GM12891 (cell line): ENCODE measurements at places on chromosomes 1 and 21.

DNA sequence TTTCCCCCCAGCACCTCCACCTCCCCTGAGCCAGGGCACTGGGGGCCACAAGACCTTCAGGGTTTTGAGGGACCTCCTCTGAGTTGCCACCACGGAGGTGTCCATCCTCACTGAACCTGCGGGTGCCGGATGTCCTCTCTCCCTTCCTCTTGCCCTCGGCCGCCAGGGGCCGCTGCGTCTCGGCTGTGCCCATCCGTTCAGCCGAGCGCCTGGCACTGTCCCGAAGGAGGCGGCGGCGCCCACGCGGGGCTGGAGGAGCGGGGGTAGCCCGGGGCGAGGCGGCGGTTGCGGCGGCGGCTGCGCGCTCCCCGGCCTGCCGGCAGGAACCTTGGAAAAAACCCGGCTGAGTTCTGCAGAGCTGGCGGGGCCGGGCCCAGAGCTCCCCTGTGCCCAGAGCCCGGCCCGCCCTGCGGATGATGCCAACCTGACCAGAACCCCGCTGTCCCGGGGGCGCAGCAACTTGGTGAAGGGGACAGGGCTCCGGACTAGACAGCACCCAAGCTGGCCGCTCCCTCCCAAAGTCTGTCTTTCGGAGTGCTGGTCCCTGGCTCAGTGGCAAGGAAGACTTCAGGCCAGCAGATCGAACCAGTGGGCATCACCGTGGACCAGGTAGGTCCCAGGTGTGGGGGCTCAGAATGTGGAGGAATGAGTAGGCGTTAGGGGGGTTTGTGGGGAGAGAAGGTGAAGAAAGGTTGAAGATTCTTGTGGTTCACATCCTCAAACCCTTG is 3.7 kb upstream of the PPM1J start:
- DNase-seq, result peak; percentile 75

- peak; percentile 1 for DNase-seq
Measured at GRCh38 chr1:198771563-198772153, 132.8 kb downstream of the PTPRC start.

GRCh38 chr1:18565321-18565720 is 65.3 kb upstream of the PAX7 start:
- DNase-seq, result no peak

DNA sequence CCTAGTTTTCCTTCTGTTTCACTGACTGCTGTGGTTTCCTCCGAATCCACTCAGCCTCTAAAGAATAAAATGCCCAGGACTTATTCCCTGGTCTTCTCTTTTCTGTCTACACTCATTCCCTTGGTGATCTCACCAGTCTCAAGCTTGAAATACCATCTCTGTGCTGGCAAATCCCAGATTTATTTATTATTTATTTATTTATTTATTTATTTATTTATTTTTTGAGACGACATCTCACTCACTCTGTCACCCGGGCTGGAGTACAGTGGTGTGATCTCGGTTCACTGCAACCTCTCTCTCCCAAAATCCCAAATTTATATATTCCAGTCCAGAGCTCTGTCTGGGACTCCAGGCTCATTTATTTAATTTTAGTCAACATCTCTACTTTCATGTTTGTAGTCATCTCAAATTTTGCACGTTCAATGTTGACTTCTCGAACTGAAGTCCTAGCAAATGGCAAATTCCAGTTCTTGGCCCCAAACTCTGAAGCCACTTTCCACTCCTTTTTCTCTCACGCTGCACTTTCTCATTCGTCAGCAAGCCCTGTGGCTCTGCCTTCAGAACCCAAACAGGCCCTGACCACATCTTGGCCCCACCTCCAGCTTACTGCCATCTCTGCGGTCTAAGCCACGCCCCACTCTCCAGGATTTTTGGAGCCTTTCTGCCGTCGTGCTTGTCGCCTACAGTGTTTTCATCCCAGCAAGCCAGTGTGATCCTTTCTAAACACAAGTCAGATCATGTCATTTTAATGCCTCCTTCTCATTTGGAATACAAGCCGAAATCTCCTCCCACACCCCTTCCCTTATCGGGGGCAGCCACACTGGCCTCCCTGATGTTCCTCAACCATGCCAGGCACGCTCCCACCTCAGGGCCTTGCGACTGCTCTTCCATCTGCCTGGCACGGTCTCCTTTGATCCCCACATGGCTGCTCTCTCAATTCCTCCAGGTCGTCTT is 14.2 kb upstream of the TENT5B start:
- no peak for DNase-seq

DNA sequence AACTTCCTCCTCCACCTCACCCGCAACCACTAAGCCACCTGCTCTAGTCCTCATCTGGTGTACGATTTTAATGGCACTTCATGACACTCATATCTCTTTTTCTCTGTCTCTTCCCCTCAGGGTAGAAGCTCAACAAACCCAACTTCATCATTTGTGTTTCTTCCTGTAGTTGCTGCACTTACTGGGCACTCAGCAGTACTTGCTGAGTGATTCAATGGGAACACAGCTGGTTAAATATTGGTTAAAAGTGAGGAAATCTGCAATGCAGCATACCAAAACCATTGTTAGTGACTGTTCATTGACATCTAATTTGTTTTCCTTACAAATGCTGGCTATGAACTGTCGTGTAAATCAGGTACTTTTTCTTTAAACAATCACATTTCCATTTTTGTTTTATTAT is 541.1 kb upstream of the PRMT6 start:
- DNase-seq, result no peak

DNA sequence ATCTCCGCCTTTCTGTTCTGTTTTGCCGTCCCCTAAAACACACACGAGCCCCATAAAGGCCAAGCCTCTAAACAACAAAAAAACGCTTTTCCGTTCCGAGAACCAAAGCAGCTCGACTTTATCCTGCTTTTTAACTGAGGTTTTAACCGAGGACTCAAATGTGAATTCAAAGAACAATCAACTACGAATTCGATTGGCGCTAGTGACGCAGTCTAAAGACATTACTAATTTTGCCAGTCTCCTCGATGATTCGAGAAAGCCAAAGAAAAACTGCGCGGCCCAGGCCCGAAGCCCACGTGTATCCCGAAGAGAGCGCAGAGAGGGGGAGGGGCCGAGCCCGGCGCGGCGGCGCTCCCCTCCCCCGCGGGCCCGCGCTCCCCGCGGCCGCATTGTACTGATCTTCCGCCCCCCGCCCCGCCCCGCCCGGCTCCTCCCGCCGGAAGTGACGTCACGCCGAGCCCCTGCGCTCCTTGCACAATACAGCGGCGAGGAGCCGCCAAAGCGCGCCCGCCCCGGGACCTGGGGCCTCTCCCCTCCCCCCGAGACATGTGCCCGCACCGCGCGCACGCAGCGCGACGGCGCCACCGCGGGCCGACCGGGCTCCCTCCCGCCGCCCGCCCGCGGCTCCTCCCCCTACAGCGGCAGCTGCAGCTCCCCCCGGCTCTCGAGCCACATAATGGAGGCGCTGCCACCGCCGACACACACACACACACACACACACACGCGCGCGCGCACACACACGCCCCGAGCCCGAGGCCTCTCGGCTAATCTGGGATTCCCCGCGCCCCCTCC is 1.4 kb downstream of the HNRNPU start:
- DNase-seq, result peak; percentile 74

GRCh38 chr1:20255666-20256065 is 35.0 kb upstream of the VWA5B1 start:
- no peak for DNase-seq

DNA sequence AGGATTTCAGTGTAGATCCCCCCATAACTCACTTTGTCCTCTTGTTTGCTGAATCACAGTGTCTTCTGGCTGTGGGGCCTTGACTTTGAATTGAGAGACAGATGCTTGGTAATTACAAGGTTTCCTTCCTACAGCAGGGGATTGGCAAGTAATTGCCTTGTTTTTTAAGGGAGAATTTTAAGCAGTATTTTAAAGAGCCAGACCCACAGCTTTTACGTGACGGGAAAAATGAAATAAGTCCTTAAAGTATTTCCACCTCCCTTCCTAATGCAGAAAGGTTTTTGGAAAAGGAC is 41.0 kb downstream of the PGBD5 start:
- DNase-seq, result no peak

GRCh38 chr1:31297277-31298247 is 730 bp downstream of the ZCCHC17 start:
- no peak for DNase-seq

GRCh38 chr1:22704440-22705067 is 6.1 kb upstream of the EPHB2 start:
- peak; percentile 72 for DNase-seq

DNA sequence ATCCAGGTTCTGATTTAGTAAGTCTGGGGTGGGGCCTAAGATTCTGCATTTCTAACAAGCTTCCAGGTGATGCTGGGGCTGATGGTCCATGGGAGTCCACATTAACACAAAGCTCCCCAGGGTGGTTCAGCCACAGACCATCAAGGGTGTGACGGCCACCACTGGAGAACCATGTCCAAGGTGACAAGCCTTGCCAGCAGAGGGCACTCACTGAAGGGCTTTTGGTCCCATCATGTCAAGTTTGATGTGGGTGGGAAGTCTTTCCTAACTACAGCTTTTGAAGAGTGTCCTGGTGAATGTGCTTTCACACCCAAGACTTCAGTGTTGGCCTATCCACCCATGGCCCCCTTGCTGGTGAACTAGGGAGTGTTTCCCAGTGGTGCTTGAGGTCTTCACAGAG is 67.1 kb downstream of the UBE2T start:
- peak; percentile 30 for DNase-seq

DNA sequence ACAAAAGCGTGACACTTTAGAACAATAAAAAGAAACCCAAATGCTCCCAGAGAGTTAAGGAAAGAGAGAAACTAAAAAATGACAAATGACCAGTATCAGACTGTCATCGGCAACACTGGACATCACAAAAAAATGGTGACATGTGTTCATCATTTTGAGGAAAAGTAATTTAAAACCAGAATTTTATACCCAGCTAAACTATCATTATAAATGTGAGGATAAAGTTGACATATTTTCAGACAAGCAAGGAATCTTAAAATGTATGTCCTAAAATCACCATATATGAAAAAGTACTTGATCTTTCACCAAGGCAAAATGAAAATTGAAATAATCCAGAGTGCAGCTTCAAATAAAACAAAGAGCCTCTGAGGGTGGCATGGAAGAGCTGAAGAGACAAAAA is 1.3 kb upstream of the KRTAP10-11 start:
- no peak for DNase-seq

DNA sequence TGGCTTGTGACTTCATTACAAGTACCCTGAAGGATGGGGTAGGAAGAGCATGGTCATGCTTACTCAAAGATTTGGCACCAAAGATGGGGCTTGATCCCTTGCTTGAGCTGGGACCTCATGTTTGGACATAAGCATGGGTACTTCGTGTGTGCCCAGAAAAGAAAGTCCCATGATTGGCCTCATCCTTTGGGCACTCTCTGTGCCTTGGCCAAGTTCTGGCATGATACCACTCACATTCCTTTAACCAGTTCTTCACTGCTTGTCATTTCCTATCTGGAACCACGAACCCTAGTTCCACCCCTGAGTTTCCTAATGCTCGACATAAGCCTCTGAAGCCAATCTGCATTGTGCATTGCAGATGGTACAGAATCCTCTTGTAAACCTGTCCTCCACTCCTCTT is 107.0 kb downstream of the NAV1 start:
- DNase-seq, result no peak

DNA sequence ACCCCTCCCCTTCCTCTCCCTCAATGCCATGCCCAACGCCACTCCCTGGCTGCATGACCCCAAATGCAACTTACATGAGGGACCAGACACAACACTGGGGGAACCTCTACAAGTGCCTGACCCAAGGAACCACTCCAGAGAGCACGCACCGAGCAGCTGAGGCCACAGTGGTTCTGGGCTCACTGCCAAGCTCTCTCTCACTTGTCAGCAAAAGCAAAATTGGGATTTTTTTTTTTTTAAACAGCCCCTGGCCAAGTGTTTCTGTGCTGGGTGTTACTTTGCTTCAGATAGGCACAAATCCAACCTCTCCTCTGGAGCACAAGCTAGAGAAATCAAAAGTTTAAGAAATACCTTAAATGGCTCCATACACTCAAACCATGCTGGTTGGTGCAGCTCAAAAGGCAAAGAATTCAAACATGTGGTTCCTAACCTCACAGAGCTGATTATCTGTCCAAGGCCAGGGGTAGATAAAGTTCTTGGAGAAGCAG is 363.0 kb downstream of the SETD4 start:
- no peak for DNase-seq

DNA sequence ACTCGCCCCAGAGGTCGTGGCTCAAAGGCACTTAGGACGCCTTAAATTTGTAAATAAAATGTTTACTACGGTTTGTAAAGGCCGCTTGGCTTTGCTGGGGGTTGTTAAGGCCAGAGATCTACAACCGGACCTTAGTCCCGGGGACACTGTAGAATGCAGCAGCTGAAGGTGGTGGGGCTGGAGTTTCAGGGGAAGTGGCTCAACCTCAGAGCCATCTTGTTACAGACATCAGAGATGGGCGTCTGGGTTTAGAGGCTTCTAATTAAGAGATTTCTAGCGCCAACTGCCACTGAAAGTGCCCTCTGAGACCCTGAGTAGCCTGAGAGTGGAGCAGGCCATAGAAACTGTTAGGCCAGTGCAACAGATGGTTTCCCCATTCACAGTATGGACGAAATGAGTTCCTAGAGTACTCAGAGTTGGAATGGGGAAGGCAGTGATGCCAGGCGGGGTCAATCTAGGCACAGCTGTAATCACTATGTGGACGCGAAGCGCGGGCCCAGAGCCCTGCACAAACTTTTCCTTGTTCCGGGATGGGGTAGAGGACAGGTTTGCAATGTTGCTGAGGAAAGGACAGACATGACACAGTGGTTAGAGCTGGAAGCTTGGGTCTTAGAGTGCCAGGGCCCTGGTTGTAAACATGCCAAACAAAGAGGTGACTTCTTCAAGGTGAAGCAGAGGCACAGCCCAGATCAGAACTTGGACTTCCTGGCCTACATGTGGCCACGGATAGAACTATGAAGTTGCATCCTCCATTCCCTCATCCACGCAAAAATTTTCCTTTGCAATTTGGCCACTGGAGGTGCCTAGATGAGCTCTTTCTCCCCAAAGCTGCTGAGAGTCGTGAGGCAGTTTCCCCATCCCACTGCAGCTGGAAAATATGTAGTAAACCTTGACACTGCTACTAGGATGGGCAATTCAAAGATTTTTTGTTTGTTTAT is 6.0 kb downstream of the HLX start:
- no peak for DNase-seq

DNA sequence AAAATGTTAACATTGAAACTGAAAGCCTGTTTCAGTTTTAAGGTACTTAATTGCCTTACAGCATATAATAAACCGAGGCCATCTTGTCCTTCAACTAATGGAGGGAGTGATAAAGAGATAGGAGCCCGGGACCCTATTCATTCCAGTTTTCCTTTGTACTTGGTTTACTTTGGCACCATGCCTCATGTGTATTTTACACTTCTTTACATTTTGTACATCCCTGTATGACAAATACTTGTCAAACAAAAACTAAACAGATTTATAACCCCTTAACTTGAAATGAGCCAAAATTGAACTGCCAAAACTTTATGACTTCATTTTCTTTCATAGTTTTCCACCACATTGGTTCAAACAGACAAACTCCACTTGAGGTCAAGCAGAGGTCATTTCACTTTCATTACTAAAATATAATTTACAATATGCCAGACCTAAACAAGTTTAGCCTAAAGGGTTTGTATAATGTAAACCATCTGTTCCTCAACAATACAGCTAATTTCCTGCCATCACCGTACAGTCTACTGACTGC is 30.9 kb upstream of the UBE2U start:
- DNase-seq, result no peak

- DNase-seq, result no peak
Measured at GRCh38 chr1:200708769-200709168, 29.9 kb upstream of the CAMSAP2 start.
